Central memory CD4-positive, alpha-beta T cell (primary cell): ENCODE measurements at places on chromosomes 7 and 10.

DNA sequence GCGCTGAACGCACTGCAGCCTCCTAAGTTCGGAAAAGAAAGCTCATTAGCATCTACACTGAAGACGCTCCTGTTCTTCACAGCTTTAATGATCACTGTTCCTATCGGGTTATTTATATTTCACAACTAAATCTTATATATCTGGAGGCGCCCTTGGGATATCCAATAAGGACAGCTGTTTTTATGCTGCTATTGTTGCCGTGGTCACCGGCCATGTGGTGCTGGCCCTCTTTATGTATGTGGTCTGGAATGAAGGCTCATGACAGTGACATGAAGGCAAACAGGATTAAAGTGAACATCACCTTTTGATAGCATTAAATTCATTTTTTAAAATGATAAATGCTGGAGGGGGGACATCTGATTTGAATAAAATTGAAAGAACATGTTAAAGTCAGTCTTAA lies 8.8 kb downstream of the BLVRA start:
- DNase-seq = no peak

- DNase-seq = no peak
Observed at GRCh38 chr7:81447351-81447952, 322.4 kb downstream of the HGF start.

DNA sequence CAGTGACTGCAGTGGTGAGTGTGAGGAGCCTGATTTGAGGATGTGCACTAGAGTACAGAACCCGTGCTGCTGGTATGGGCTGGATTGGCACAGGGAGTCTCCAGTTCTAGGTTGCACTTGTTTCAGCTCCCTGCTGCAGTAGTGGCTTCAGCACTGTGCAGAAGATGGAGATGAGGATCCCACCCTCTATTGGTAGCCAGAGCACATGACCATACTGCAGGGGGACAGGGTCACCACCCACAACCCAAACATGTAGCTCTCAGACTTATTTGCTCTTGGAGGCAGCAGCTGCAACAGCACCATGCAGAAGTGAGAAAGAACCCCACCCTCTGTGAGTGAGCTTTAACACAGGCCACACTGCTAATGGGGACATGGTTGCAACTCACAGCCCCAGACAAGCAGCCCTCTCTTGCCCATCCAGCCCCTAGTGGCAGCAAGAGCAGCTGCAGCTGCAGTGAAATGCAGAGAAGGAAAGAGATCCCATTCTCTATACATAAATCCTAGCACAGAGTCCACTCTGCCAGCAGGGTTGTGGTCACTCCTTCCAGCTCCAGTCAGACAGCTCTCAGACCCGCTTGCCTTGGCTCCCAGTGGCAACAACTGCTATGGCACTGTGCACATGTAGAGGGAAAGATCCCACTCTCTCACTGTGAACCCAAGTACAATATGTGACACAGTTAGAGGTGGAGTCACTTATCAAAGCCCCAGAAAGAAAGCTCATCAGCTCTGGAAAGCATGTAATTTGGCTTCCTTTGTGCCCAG lies 51.4 kb upstream of the SCIN start:
- no peak for DNase-seq

GRCh38 chr7:1741246-1741645 lies 71.2 kb downstream of the ELFN1 start:
- no peak for DNase-seq

DNA sequence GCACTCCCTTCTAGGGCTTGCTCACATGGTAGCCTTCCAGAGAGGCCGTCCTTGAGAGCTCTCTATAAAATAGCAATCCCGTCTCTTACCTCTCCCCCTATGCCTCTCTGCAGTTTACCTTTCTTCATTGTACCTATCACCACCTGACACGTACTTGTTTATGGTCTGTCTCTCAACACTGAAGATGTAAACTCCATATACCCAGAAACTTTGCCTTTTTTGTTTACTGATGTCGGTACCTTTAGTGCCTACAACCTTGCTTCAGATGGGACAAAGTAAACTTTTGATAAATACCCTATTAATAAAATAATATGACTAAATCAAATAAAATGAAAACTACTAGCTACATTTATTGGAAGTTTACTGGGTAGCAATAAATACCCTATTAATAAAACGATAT lies 220.6 kb downstream of the GPAM start:
- DNase-seq = no peak

DNA sequence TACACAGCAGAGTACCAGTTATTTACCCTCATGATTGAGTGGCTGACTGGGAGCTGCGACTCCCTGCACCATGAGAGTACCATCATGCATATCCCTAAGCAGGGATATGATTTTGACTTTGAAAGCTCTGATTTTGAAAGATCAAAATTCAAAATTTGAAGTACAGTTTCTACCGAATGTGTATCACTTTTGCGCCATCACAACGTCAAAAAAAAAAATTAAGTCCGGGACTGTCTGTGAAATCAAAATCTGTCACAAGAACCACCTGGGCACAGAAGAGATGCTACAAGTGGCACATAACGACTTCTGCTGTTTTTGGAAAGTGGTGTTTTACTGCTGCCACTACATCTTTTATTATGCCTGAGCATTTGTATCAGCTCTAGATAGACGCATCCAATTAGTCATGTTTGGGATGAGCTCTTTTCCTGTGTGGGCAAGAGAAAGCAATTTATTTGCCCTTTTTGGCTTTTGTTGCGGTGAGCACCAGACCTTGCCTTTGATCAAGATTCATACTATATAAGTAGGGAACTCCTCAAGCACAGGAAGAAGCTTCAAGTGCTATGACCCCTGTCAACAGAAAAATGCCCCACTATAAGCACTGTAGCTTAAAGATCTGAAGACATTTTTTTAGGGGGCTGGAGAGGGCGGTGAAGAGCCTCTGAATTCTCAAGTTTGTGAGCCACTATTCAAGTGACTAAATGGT lies 10.7 kb downstream of the MTPN start:
- DNase-seq = no peak

- DNase-seq = no peak
Observed at GRCh38 chr7:81478664-81479063, 291.2 kb downstream of the HGF start.
